DMS53 (cell line): ENCODE measurements at places on chromosomes 11 and 22.

DNA sequence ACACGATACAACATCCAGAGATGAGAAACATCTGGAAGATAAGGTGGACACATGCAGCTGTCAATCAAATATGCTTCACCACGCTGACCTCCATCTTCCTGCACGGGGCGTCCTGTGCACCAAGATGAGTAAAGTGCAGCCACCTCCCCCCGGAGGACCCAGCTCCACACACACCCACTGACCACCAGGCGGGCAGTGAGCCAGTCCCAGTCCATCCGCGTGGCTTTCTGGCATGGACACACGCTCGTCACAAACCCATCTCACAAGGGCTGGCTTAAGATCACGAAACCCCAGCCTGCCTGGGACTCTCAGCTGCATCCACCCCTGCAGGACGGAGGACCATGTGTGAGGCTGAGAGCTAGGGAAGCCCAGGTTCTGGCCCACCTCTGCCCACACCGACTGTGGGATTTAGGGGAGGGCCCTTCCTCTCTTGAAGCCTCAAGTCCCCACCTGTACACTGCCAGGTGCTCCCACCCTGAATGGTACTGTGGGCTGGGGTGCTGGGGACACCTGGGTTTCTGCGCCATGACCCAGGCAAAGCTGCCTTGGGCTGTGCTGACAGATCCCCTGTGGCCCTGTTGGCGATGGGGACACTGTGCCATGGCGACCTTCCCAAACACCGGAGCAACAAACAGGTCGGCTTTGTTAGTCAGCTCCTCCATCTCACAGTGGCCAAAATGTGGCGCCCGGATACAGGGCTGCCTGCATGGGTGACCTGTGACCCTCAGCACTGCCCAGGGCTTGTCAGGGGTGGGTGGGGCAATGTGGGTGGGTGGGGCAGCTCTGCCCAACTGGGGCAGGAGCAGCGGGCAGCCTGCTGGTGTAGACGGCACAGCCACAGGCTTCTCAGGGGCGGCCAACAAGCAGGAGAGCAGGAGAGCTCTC is 629.0 kb downstream of the TBC1D22A start:
- no peak for DNase-seq

GRCh38 chr11:113555071-113555619 is 79.9 kb upstream of the DRD2 start:
- no peak for DNase-seq

GRCh38 chr22:32621656-32622003 is 147.0 kb downstream of the FBXO7 start:
- no peak for DNase-seq

DNA sequence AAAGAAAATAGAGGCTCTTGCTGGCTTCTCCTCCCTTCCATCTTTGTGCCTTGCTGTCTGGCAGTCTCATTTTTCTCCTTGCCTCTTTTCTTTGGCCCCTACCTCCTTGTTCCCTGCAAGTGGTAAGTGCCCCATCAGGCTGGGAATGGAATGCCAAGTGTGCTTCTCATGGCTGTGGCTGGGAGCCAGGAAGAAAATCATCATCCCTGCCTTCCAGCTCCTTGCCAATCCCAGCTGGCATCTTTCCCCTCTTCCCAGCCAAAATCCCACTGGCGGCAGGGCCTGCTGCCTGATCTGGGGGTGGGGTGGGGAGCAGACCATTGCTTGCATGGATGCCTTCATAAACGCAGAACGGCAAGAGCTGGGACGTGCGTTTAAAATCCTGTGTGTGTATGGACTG is 27.0 kb upstream of the SLC25A18 start:
- DNase-seq, result no peak

- DNase-seq, result no peak
Observed at GRCh38 chr11:130189492-130190210, 30.1 kb downstream of the ST14 start.
